SW 1271 (cell line): ENCODE measurements at places on chromosomes 2 and 18.

DNA sequence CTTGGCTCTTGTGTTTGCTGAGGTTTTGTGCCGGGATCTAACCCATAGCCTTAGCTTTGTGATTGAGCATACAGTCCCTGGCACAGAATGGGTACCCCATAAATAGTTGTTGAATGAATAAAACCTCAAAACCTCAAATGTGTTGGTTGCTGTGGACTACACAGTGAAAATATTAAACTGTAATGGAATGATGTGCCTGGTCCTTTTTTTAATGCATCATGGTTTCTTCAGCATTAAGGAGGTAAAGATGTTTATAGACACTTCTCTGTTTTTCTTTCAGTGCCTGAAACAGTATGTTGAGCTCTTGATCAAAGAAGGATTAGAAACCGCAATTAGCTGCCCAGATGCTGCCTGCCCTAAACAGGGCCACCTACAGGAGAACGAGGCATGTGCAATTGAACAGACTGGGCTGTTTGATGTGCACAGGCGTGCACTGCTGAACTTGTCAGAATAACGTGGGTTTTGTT lies 97.0 kb downstream of the RNF144A start:
- DNase-seq, result no peak

DNA sequence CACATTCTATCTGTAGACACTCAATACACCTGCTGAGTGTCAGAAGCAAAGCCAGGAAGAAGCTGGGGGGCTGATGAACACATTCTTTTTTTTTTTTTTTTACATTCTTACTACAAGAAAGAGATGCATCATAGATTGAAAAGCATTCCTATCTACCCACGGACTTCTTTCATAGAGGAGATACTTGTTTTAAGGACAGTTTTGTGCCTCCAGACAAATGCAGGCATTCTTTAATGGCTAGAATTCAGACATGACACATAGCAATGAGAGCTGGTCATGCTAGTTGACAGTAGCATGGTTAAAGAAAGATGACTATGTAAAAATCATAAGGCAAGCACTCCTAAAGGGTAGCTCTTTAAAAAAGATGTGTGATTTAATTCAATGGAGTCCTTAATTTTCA lies 110.2 kb downstream of the EPHA4 start:
- no peak for DNase-seq

- DNase-seq, result no peak
These were observed 24.7 kb downstream of the TLK1 start for GRCh38 chr2:171136024-171136423.

DNA sequence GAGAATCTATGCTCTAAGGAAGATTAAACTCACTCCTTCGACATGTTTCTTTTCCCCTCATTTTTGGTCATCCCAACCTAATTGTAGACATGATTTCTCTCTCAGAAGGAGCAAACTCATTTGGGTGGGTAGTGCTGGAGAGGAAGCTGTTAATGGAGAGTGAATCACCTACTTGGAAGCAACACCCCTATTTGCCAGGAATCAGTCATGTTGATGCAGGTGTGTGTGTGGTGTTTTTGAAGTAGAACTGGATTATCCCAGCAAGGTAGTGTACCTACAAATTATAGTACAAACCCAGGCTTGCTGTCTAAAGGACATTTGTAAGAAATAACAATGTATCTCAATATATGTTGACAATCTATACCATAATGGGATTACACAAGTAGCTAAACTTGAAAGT lies 186.4 kb downstream of the EPHA4 start:
- no peak for DNase-seq

GRCh38 chr18:57208047-57208446 lies 61.2 kb downstream of the BOD1L2 start:
- DNase-seq, result no peak

DNA sequence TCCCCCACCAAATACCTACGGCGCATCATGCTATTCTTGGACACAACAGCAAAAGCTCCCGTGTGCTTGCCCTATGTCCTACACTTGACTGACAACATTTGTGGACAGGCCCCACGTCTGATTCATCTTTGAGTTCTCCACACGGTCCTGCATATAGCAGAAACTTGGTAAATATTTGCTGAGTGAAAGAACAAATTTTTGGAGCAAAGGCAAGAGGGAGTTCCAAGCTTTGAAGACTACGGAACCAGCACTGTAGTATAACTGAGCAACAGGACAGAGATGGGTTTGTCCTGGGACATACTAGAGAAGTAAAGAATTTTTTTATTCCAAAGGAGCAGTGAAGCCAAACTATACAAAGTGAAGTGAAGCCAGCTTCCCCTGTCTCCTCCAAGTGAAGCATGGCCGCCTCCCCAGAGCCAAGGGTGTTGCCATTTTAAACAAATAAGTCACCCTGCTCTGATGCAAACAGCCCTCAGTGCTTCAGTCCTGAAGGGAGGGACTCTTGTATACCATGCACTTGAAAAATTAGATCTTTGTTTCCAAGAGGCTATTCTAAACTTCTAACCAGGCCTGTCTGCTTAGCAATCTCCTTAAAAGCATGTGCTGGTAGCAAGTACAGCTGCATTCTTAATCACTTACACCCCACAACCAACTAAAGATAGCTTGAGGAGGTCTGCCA lies 35.9 kb downstream of the SPRED2 start:
- no peak for DNase-seq

GRCh38 chr2:86584151-86584913 lies 21.1 kb upstream of the CHMP3 start:
- DNase-seq, result no peak

GRCh38 chr2:30323499-30323898 lies 92.2 kb downstream of the LBH start:
- DNase-seq, result no peak

DNA sequence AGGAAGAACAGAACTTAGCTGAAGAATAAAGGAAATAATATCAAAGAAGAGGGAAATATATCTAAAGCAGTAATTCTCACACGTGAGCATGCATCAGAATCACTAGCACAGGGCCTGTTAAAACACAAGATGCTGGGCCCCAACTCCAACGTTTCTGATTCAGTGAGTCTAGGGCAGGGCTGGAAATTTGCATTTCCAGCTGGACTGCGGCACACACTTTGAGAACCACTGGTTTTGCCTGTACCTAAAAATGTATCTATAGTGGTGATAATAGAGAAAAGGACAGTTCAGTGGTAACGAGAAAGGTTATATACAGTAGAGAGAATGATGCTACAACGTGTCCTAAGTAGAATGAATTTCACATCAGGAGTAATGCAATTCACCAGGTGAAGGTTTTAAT lies 11.2 kb downstream of the REV1 start:
- no peak for DNase-seq
